ENCODE measurements at places on chromosomes 3 and 15. TPM values are rescaled to one million over a fixed set of nuclear protein-coding genes. Genes with fewer than 3 reads are reported as not detected.

Gene TBC1D23
- total RNA-seq: 66.3 TPM

Gene CYP19A1
- 0.19 TPM for total RNA-seq

Gene TMC3
- total RNA-seq: 3.9 TPM

Gene TUSC7
- total RNA-seq: not detected

Gene LARP6
- total RNA-seq: 49.0 TPM

Gene ADIPOQ
- not detected for total RNA-seq

Gene PPP1R14D
- total RNA-seq: not detected

Gene GOLGA8G
- total RNA-seq: not detected

Gene CHRD
- 3.1 TPM for total RNA-seq

Gene CPLX3
- not detected for total RNA-seq

Gene OR5H14
- not detected for total RNA-seq

Gene ESYT3
- total RNA-seq: 0.19 TPM

Gene PLSCR5
- not detected for total RNA-seq

Gene LPCAT4
- total RNA-seq: 10.0 TPM

Gene SLC22A13
- total RNA-seq: 0.58 TPM

Gene SCG5
- total RNA-seq: 54.4 TPM

Gene CPEB1
- total RNA-seq: 13.8 TPM

Gene SOX2
- not detected for total RNA-seq

Gene LMOD3
- 0.28 TPM for total RNA-seq

Gene SH2D7
- total RNA-seq: not detected

Gene RAB6B
- total RNA-seq: 0.19 TPM

Gene ADAMTS9
- 4.2 TPM for total RNA-seq

Gene DPPA2
- not detected for total RNA-seq

Gene FOXP1
- 92.2 TPM for total RNA-seq

Gene ISLR
- 23.4 TPM for total RNA-seq

Gene DGKG
- 4.4 TPM for total RNA-seq

Gene TNNC1
- 2.5 TPM for total RNA-seq

Gene PCNP
- total RNA-seq: 101 TPM

Gene BOC
- total RNA-seq: 1.3 TPM

Gene COLQ
- total RNA-seq: under 0.01 TPM

Gene ARRDC4
- total RNA-seq: 16.3 TPM

Gene CORO2B
- 12.3 TPM for total RNA-seq

Gene SLC9C1
- total RNA-seq: 0.56 TPM

Gene GUCA1C
- total RNA-seq: not detected

Gene BRPF1
- total RNA-seq: 19.0 TPM

Gene LMAN1L
- not detected for total RNA-seq

Gene GNAT1
- not detected for total RNA-seq

Gene KLF15
- 0.38 TPM for total RNA-seq

Gene PLCH1
- total RNA-seq: under 0.01 TPM

All from regular cardiac myocyte (primary cell).